IPS DF 6.9 (cell line): ENCODE measurements at places on chromosomes 4 and X.

DNA sequence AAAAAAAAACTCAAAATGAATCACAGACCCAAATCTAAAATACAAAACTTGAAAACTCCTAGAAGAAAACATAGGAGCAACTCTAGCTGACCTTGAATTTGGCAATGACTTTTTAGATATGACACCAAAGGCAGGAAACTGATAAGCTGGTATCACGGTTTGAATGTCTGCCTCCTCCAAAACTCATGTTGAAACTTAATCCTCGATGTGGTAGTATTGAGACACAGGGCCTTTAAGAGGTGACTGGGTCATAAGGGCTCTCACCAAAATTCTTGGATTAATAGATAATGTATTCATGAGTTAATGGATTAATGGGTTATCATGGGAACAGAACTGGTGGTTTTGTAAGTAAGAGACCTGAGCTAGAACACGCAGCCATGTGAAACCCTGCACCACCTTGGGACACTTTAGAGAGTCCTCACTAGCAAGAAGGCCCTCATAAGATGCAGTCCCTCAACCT is 40.5 kb downstream of the FRYL start:
- no peak for DNase-seq

- no peak for DNase-seq
Measured at GRCh38 chr4:122814426-122814825, 12.2 kb upstream of the FGF2 start.

DNA sequence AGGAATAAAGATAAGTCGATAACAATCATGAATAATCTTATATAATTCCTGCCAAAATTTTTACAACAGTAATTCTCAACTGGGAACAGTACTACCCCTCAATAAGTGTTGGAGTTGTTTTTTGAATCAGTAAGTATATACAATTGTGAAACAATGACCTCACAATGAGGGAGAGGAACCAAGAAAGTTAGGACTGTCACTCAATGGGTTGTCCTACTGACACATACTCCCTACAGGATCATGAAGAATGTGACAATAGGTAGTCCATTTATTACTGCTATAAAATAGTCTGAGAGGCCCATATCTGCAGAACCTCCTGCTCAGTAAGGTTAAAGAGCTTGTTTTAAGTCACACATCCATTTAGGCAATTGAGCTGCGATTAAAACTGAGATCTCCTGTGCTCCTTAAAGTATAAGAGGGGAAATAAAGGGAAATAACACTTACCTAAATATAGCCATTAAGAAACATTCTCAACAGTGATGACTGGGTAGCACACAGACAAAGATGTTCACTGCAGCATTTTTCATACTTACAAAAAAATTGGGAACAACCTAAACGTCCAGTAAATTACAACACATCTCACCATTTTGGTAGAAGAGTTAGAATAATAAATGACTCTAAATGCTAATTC is 26.2 kb downstream of the FBXW7 start:
- no peak for DNase-seq

- DNase-seq: no peak
Measured at GRCh38 chrX:150269605-150270254, 93.4 kb upstream of the MAMLD1 start.

DNA sequence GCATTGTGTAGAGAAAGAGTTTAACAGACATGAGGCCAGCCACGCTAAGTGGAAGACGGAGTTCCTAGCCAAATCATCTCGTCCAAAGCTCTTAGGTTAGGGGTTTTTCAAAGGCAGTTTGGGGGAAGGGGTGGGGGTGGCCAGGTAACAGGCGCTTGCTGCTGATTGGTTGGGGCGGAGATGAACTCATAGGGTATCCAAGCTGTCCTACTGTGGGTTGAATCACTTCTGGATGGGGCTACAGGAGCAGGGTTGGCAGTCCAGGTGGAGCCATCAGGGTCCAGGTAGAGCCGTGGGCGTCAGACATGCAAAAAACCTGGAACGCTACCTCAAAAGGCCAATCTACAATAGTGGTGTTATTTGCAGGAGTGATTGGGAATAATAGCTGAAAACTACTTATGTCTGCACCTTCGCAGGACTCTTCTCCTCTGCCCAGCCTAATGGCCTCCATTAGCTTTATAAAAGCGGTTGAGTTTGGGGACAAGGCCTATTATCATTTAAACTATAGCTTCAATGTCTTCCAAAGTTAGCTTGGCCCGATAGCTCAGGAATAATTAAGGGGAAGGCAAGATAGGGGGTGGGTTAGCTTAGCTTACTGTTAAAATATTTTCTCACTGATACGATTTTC is 579.6 kb downstream of the NLGN4X start:
- no peak for DNase-seq

DNA sequence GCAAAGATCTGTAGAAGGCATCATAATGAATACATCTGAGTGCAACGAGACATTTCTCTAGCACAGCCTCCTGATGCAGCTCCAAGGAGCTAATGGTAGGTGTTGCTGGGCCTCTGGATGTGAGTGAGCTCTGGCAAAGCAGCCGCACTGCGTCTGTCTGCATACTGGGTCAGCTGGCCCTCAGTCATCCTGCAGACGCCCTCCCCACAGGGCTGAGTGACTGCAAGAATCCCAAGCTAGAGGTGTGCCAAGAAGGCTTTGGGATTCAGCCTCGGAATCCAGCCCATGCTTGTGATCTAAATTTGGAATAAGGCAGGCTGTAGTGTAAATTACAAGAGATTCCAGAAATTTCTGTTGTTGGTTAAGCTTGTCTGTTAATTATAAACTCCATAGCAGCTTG is 18.5 kb downstream of the HERC3 start:
- DNase-seq: no peak

GRCh38 chr4:61556277-61556676 is 356.2 kb downstream of the ADGRL3 start:
- no peak for DNase-seq

DNA sequence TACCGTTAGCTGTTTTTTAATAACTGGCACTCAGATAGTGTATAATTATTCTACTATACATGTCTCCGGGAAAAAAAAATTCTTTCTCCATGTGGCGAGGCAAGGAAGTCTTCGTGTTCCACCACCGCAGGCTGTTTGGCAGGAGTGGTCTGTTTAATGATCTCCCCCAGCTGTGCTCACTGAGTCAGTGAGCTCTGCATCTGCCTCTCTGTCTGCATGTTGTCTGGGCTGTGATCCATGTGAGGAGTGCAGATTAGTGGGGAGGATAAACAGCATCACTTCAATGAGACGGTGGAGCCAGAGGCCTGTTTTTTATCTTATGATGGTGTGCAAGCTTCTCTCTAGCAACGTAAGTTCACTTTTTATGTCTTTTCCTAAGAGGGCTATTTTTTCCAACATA is 69.8 kb downstream of the RPS3A start:
- DNase-seq: no peak

GRCh38 chr4:11367371-11367770 is 61.3 kb downstream of the HS3ST1 start:
- DNase-seq: no peak

- DNase-seq: no peak
Measured at GRCh38 chr4:184190711-184191110, 27.0 kb downstream of the ENPP6 start.

DNA sequence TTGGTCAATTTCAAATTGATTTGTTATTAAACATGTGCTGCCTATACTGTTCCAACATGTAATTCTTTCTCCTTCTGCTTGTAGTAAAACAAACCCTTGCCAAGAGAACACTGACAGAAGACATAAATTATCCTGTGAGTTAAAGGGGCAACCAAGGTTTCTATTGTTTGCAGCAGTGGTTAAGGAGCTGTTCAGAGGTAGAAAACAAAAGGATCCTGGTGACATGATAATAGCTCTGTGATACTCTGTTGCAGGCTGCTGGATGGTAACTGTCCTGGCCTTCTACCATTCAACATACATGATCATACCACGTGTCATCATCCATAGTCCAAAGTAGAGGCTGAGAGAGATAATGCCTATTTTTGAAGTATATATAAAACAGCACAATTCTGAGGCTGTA is 75.8 kb upstream of the F9 start:
- DNase-seq: no peak

GRCh38 chr4:52861879-52862616 is at the start of gene RASL11B:
TSS of gene RASL11B (plus strand) at chr4:52862317. CDS start at chr4:52862508, 191 bp downstream.
- DNase-seq: peak; percentile 72

DNA sequence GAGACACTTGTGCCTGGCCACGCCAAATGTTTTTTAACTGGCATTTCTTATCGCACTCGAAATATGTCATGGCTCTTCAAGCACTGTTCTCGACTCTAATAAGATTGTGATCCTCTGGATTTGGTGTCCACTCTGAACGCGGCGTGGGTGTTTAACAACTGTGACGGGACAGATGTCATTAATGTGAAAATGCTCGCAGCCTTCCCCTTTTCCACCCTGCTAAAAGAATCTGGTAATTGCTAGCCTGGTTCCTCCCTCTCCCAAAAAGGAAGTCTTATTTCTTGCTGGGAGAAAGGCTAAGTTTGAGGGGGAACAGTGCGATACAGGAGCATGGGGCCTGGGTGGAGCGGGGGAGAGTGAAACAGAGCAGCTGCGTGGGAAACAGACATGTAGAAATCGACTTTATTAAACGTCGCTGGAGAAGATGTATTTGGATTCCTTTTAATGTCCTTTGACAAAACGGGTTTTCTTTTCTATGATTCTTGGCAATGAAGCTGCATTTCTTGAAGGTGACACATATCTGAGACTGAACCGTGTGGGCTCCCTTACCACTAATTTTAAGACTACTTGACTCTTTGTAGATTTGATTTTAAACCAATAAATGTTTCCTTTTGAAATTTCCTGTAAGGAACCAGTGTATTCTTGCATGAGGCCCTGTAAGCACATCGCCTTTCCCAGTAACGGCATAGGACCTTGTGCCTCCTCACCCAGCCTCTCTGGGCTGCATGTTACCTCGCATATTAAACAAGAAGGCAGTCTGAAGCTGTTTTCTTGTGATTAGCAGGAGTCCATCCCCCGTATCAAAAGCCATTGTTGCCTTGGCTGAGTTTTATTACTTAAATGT is 17.8 kb downstream of the TBC1D1 start:
- no peak for DNase-seq

GRCh38 chr4:181548873-181549575 is 694.2 kb upstream of the TENM3 start:
- no peak for DNase-seq

DNA sequence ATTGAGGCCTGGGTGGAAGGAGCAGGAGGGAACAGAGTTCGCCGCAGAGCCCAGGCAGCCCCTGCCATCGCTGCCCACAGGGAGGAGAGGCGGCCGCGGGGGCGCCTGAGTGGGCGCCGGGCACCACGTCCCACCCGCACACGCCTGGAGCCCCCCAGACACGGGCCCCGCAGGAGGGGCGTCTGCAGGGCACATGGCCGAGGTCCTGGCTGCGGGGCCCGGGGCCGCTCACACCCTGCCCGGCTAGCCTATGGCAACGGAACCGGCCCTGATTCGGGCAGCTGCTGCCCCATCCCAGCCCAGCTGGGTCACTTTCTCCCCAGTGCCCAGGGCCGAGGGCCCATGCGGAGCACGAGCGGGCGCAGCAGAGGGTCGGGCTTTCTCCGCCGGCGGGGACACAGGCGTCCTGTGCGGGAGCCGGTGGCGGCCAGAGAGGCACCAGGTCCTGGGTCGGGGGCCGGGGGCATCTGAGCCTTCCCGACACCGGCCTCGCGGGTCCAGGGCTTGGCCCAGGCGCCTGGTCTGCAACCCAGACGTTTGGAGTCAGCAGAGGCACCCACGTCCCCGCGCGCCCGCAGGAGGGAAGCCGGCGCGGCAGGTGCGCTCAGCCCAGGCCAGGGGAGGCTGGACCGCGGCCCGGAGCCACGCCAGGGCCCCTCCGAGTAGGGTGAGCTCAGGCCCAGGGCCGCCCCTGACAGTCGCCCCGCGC is 91.2 kb downstream of the FAM53A start:
- no peak for DNase-seq

- DNase-seq: no peak
Measured at GRCh38 chrX:10531927-10532326, 88.5 kb downstream of the MID1 start.

GRCh38 chr4:159398236-159398638 is 295.4 kb downstream of the RAPGEF2 start:
- DNase-seq: no peak

DNA sequence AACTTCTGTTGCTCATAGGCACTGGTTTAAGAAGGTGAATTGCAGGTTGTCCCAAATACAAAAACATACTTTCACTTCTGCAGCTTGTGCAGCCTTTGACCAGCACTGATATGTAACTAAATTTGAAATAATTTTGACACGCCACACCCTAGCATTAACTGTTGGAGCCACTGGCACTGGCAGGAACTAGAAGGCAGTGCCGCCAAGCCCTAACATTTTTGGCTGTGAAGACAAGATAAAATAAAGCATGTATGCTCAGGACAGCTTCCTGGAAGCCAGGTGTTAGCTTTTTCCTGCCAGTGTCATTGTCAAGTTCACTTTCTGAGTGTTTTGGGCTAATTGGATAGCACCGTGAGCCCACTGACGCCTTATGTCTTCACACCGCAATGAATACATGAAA is 65.3 kb upstream of the FBXW7 start:
- no peak for DNase-seq

DNA sequence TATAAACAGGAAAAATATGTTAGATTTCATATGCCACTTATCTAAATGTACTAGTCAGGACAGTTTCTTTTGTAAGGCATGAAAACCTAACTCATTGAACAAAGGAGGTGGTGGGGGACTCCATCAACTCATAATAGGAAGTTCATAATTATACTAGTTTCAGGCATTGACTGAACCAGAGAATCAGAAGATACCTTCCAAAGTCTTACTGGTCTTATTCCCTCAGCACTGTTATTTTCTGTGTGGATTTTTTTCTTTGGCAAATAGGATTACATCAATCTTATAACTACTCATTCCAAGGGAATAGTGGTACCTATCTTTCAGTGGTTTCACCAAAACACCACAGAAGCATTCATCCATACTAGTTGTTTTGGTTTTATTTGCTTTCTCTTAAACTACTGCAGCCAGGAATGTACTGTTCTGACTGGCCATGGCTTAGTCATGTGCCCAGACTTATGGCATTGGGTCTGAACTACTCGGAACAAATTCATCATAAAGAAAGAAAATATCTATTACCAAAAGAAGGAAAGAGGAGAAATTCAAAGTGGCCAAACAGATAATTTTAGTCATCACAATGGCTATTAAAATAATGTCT is 273.9 kb downstream of the ARAP2 start:
- no peak for DNase-seq

DNA sequence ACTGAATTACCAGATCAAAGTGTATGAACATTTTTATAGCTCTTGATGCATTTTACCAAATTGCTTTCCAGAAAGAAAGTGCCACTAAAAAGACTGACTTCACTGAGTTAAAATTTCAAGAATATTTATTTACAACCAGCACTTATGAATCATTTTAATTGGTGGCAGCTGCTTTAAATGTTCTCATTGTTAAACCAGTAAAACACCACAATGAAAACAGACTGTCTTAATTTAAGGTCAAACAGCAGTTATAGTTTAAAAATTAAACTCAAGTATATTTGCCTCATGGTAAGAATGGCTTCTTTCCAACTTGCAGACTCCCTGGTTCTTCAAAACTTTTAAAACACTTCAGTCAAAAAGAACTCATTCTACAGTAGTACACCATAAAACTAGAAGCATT is 36.9 kb downstream of the AMMECR1 start:
- no peak for DNase-seq
